ENCODE measurements at places on chromosomes 3 and 15.
A peak's percentile ranks its signal among the peaks of the same experiment; 100 is the strongest.

DNA sequence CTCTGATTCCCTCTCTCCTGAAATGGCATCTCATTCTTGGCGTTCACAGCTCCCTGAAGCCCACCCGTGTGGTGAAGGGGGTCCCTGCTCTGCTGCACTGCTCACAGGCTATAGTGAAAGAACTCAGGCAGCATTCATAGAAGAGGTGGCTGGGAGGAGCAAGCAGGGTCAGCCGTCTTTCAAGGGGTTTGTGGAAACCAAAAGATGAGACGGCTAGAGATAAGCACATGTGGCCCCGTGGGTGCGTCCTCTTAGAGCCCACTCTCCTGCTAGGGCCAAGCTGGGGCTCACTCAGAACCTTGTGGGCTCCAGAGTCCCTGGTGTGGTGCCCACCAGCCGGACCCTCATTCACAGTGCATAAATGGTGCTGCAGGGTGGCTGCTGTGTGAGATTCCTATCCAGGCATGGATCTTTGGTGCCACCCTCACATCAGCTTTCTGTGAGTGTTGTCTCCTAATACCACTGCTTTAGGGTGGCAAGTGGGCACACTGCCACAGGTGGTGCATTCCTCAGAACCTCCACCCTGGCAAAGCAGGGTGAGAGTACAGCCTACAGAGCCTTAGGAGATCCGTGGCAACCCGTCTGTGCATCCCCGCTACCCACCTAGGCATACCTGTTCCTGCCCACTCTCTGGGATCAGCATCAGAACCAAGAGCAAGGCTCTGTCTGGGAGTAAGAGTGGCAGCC lies 11.2 kb upstream of the SEMA4B start:
- DNase-seq: no peak

DNA sequence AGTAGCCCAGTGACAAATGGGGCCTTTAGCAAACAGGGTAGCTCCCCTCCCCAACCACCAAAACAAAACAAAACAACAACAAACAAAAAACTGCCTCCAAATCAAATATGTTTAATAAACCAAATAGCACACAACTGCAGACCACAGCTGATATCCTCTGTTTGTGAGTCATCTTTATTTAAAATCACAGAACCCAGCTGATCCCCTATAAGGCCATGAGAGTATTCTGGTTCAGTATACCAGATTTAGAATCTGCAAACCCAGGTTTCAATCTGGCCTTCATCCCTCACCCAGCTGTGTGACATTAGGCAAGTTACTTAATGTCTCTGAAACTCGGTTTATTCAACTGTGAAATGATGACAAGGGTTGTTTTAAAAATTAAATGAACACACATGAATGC lies 124.5 kb downstream of the SUCLG2 start:
- DNase-seq: no peak

DNA sequence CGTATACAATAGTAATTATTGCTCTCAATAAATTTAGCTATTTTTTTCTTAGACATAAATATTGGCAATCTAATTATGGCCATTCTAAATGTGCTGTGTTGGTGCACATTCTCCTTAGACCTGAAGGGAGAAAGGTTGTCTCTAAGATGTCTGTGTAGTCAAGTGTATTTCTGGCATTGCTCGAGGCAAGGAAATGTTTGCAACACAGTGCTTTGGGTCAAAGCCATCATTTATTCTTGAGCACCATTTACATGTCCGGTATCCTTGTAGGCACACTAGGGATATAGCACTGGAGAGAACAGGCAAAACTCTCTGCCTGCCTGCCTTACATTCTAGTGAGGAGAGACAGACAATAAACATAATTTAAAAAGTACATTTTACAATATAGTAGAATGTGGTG lies 2.6 kb upstream of the PHLDB2 start:
- DNase-seq: no peak

GRCh38 chr15:39250001-39250400 lies 330.9 kb upstream of the THBS1 start:
- no peak for DNase-seq

DNA sequence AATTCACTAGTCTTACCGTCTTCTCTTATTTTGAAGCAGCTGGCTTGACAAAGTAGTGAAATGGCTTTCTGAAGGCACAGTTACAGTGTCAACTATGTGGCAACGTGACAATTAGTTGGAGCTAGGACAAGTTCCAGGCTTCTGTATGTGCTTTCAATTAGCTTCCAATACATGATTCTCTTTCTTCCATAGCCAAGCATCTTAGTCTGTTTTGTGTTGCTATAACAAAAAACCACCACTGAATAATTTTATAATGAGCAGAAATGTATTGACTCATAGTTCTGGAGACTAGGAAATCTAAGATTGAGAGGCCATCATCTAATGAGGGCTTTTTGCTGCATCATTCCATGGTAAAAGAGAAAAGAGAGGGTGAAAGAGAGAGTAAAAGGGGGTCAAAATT lies 365.1 kb upstream of the PLSCR5 start:
- DNase-seq: no peak

DNA sequence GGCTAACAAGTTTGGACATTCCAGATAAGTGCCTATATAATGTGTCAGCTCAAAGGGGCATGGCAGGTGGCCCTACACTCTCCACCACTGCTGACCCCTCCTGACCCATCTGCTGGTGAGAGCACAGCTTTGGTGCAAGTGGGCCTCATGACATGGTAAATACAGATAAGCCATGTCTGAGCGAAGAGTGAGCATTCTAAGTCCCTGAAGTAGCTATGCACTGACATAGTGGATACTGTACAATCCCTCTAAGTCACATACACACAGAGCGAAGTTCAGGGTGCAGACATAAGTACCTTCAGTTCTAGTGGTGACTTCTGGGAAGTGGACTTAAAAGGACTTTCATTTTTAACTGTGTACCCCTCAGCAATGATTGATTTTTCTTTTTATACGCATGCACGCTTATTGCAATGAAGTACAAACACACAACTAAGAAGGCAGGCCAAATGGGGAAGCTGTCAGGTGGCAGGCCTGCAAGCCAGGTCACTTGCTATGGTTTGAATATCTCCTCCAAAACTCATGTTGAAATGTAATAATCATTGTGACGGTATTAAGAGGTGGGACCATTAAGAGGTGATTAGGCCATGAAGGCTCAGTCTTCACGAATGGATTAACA lies 41.5 kb downstream of the TBC1D2B start:
- DNase-seq: no peak

DNA sequence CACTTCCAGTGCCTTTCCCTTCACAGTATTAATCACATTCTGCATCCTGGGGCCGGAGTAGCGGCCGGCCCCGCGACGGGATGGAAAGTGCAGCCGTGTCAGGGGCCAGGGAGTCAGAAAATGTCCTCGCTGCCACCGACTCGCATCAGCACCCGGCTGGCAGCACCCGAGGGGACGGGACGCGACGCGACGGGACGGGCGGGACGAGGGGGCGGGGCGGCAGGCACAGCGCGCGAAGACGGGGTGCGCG lies 353 bp downstream of the ATG3 start:
- peak; percentile 81 for DNase-seq

DNA sequence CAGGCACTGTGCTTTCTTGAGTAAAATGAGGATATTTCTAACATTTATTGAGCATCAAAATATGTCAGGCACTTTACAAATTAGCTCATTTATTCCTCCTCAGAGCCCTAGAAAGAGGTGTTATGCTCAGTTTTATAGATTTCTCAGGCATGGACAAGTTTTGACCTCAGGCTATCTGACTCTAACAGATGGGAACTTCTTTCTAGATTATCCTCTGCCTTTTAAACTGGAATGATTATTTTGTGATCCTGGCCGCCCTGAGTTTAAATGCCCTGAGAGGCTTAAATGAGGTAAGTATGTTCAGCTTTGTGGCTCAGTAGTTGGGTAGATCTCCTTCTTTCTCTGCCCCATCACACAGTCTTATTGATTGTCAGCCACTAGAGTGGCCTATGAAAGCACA lies 32.3 kb upstream of the ATP1B3 start:
- no peak for DNase-seq

DNA sequence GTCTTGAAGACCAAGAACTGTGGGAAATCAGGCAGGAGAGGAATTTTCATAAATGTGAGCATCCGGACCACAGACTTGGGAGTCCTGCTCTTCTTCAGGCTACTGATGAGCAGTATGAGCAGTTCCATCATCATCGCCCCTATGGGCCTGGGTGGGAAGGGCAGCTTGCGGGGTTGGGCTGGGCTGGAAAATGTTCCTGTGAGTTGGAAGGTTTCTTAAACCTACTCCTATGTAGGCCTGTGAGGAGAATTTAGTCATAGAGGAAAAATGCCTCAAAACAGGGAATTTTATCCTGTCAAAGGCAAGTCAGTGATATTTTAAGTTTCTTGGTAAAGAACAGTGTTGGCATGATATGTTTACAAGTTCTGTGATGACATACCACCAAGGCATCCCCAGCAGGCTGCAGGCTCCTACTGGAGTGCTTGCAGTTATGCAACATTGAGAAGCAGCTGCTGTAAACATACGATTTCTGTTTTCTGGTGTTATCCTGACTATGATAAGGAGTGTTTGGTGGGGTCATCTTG lies 10.3 kb downstream of the MASP1 start:
- DNase-seq: no peak

DNA sequence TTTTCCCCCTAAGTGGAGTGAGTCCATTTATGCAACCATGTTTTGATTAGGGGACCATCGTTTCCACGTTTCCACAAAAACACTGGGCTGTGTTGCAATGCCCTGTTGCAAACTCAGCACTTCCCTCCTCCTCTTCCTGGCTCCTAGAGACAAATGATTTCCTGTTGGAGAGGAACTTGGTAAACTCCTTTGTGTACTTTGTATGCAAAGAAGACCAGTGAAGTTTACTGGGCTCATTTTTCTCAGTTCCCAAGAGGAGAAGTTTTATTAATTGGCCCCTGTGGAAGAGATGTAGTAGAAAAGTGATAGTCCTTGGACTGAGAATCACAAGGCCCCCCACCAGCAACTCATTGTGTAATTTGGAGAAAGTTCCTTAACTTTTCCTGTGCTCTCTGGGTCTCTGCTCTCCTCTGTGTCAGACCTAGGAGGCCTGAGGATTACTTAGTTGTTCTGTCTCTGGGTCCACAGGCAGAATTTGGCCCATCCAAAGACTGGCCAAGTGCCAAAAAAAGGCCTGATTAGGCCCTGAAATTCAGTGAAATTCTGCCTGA lies 95.0 kb downstream of the ATG7 start:
- DNase-seq: no peak

- peak; percentile 51 for DNase-seq
Measured at GRCh38 chr15:78811124-78811824, at the start of gene ADAMTS7. ADAMTS7 (minus strand) TSS chr15:78811464; CDS start chr15:78811220, 244 bp downstream.

- no peak for DNase-seq
Measured at GRCh38 chr15:51262463-51262862, 75.9 kb downstream of the CYP19A1 start.

GRCh38 chr3:69385123-69385722 lies 665 bp downstream of the FRMD4B start:
- DNase-seq: no peak

DNA sequence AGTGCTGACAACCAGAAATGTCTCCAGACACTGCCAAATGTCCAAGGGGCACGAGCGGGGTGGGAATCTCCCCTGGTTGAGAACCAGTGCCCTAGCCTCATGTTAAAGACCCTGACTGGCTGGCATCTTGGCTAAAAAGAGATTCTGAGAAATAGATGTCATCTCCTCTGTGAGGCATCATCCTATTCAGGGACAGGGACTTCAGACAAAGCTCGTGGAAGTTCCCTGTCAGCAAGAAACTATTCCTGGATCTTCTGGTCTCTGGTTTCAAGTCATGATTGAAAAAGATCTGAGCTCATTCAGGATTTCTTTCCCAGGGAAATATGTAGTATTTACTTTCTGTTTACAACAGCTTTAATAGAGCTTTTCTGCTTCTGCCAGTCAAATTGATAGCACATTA lies 10.8 kb downstream of the WDR5B start:
- no peak for DNase-seq

- DNase-seq: no peak
Measured at GRCh38 chr15:49121901-49122300, 33.5 kb downstream of the COPS2 start.

GRCh38 chr3:18008706-18009368 lies 266.4 kb upstream of the TBC1D5 start:
- no peak for DNase-seq

DNA sequence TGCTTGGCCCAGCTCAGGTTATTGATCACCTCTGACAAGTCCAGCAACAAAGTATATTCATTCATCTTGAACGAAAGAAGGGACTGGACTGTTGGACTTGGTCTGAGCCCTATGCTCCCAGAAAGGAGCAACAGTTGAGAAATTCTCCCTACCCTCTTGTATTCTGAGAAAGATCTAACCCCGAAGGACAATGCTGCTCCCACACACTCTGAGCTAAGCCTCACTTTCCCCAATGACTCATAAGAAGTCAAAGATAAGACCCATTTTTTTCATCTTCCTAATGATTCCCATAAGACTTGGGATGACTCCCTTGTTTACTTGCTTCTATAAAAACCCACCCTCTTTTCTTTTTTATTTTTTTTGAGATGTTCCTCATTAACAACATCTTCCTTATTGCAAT lies 549.4 kb upstream of the MDFIC2 start:
- no peak for DNase-seq

DNA sequence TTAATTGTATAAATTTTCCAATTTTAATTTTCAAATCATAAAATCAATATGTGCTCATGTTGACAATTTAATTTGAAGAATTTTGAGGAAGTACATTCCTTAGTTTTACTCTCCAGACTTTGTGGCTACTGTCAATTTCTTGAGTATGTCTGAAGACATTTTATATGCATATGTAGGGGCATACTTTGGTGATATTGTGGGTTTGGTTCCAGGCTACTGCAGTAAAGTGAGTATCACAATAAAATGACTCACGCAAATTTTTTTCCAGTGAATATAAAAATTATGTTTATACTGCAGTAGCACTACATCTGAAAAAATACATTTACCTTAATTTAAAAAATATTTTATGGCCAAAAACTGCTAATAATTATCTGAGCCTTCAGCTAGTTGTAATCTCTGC lies 123.2 kb upstream of the PLCL2 start:
- DNase-seq: no peak

GRCh38 chr15:39110336-39110735 lies 470.5 kb upstream of the THBS1 start:
- no peak for DNase-seq

GRCh38 chr3:33064929-33065328 lies 32.0 kb downstream of the GLB1 start:
- no peak for DNase-seq

- DNase-seq: no peak
Measured at GRCh38 chr15:74364936-74365597, 2.4 kb downstream of the CYP11A1 start.

- DNase-seq: no peak
Measured at GRCh38 chr3:10748040-10748439, 68.0 kb upstream of the SLC6A11 start.
